ENCODE measurements at places on chromosomes 11 and 22.

DNA sequence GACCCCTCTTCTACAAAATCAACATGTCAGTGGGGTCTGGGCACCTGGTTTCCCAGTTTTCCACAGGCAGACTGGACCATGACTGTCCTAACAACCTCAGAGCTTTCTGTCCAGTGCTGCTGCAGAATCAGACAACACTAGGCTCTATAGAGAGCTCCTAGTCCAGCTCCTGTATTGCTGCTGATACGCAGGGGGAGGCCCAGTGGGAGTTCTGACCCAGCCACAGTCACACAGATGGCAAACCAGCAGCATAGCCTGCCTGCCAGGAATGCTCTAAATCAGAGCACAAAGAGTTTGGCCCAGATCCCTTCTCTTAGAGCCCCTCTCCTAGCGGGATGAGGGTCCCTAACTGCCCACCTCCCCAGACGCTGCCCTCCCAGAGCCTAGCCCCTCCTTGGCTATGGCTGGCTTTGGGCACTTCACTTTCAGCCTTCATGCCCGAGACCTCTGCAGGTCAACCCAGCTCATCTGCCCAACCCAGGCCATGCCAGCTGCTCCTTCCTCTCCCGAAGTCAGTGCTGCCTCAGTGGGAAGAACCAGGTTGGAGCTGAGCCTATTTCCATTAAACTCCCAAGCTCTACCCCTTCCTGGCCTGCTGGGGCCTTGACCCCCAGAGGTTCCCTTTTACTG is 15.8 kb upstream of the SLCO2B1 start:
- DNase-seq = no peak

DNA sequence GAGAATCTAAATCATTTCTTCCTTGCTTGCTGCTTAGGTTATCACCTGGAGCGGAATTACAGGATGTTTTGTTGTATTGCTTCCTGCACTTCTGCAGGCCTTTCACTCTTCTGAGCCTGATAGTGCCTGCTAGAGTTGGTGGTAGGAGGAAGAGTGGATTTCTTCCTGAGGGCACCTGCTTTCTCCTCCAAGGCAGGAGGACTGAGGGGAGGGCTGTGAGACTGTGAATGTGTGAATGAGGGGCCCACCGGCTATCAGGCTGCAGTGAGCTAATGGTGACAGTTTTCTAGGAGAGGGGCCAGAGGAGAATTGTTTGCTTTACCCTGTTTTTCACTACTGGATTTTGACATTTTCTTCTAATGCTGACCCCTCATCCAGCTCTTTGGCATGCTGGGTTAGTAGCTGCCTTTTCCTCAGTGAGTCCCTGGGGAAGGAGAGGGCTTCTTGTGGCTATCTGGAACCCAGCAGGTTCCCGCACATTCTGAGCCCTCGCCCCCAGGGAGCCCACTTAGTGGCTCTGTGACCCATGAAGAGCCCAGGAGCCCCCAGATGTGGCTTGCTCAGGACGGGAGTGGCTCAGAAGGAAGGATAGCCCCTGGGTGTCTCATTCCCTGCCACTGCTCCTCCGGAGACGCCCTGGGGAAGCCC is 39.1 kb downstream of the DIXDC1 start:
- no peak for DNase-seq

GRCh38 chr11:27464909-27465308 is 7.7 kb downstream of the LGR4 start:
- DNase-seq = no peak

GRCh38 chr22:29266564-29267461 is 968 bp downstream of the RHBDD3 start:
- DNase-seq = no peak

DNA sequence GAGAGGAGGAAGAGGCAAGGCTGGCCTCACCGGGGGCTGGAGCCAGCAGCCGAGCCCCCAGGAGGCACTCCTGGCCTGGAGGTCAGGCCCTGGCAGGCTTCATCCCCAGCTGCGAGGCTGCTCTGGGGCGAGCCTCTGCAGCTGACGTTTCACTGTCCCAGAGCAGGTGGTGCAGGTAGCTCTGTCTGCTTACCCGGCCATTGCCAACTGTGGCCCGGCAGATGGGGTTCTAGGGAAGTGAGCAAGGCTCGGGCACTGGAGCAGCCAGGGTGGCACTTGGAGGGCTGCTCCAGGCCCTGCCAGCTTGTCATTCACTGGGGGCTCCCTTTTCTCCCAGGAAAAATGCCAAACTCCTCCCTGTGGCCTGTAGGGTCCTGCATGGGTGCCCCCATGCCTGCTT is 118.7 kb upstream of the ANO1 start:
- no peak for DNase-seq

DNA sequence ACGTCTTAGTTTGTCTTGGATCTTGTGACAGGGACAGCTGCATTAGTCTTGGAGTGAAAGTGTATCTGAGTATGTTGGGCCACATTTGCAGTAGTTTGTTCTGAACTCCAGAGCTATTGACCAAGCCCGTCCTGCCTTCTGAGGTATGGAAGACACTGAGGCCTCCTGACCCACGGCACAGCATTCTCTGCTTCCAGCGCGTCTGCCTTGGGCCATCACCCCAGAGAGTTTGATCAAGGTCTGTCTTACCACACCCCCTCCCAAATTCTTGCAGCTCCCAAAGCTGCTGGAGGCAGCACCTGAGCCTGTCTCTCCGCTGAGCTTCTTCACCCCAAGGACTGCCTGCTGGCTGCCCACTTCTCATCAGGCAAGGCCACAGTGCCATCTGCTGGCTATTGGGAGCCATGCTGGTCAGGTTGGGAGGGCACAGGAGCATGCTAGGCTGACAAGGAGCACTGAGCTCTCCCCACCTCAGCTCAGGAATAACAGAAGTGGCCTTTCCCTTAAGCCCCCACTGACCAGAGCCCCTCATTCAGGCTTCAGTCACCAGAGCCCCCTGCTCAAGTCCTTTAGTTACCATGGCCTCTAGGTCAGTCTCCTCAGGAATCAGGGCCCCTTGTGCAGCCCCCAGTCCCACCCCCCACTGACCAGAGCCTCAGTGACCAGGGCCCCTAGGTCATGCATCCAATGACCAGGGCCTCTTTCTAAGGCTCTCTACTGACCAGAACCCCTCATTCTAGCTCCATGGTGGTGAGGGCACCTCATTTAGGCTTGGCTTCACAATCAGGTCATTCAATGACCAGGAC is 27.2 kb upstream of the SMPD1 start:
- peak; percentile 38 for DNase-seq

DNA sequence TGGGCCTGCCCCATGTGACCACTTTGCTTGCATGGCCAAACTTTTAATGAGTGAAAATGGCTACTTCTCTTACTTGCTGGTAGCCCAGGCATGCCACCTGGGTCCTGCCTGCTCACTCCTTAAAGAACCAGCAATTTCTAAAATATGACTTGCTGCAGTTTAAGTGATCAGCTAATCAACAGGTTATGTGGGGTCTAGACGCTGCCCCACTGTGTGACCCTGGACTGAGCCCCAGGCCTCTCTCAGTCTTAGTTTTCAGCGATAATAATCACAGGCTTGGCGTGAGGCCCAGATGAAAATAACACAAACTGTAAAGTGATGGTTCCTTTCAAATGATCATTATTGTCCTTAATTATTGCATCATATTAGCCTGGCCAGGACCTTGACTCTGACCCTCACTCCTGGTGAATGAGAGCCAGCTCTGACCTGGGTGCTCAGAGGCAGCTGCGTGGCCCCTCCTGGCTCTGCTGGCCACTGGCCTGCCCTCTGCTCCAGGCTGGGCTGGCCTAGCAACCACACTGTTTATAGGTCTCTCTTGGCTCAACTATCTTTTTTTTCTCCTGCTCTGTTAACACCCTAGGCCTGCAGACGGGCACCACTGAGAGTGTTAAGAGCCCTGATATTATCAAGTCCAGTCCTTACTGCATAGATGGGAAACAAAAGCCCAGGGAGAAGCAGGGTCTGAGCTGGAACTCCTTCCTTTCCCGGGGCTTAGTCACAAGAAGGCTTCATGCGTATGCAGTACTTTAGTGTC is 89.7 kb downstream of the RRM1 start:
- no peak for DNase-seq

- no peak for DNase-seq
Observed at GRCh38 chr11:722346-722811, 16.3 kb downstream of the EPS8L2 start.

DNA sequence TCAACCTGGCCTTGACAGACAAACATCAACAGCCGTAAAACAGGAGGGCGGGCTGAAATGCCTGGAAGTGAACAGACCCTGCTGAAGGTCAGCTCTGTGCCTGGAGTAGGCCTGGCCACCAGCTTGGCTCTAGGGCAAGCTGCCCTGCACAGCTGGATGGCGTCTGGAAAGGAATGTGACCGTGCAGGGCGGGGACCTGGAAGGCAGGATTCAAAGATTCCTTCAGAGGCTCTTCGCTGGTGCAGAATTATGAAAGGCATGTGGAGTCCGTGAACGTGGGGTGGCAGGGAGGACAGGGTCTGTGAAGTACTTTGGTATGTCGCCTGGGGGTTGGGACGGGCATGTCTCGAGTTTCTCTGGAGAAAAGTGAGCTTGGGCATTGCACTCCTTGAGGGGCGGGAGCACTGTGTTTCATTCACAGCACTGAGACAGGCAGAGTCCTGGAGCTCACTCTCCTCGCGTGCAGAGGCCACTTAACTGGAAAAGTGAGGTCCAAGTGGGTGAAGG is 1.5 kb downstream of the EHD1 start:
- no peak for DNase-seq
